Esophagus squamous epithelium (tissue), 5 donors: ENCODE measurements at places on chromosomes 1 and 21.

DNA sequence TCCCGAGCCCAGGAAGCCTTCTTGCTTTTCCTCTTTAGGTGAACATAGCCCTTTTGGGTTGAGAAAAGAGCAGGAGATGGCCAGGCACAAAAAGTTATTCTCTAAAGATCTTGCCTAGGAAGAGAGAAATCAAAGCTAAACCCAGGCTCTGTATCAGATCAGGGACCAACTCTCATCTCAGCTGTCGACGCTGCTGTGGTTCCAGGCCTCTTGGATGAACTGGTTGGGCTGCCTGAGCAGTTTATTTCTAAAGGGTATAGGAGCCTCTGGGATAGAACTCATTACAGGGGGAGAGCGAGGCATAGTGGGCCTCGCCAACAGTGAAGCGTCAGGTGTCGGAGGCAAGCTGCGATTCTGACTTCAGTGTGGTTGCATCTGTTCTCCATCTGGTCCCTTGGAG is 82.6 kb upstream of the F3 start:
- no peak overlapping the region for H3K4me3 ChIP-seq
- DNase-seq: no peak
- H3K27ac ChIP-seq: no peak overlapping the region
- H3K36me3 ChIP-seq: no peaks in the 10 kb centered on the region
- H3K27me3 ChIP-seq: no peaks in the 10 kb centered on the region

DNA sequence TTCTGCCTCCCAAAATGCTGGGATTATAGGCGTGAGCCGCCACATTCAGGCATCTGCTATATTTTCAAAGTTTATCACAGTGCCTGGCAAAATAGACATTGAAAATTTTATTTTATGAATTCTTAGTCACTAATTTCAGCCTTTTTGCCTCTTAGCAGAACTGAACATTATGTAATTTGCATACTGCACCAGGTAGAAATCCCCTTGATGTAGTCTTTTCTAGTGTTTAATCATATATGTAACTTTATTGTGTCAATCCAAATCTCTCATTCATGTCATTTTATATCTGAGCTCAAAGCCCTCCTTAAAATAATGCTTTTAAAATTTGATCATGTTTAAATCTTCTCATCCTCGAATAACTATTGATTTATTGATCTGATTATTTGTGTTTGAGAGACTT is 19.2 kb downstream of the WDTC1 start:
- no peaks in the 10 kb centered on the region for H3K27me3 ChIP-seq
- no peak overlapping the region for H3K4me3 ChIP-seq
- no peaks in the 10 kb centered on the region for H3K4me1 ChIP-seq
- H3K27ac ChIP-seq: no peak overlapping the region
- DNase-seq: no peak

DNA sequence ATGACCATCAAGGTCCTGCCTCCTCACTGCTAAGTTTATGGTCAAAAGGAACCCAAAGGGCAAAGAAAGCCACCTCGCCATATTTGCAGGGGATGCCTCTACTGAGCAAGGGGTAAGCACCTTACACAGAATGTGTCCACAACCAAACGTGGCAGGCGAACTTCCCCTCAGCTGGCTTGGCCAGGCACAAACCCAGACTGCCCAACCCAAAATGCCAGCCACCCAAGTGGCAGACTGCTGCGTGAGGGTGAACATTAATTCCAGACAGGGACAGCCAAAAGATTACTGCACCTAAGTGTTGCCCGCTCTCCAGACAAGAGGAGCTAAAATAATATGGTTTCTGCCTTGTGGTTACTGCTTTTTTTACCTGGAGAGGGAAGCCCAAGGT is 16.0 kb downstream of the ZNF697 start:
- no peaks in the 10 kb centered on the region for H3K36me3 ChIP-seq
- H3K4me3 ChIP-seq: peak overlapping the region; percentile 56
- H3K27me3 ChIP-seq: peaks cover 10% of the 10 kb centered on the region
- H3K4me1 ChIP-seq: peaks cover 8% of the 10 kb centered on the region

GRCh38 chr1:50783286-50783685 is 176.8 kb downstream of the FAF1 start:
- peaks cover 8% of the 10 kb centered on the region for H3K4me1 ChIP-seq
- no peaks in the 10 kb centered on the region for H3K27me3 ChIP-seq
- DNase-seq: no peak

DNA sequence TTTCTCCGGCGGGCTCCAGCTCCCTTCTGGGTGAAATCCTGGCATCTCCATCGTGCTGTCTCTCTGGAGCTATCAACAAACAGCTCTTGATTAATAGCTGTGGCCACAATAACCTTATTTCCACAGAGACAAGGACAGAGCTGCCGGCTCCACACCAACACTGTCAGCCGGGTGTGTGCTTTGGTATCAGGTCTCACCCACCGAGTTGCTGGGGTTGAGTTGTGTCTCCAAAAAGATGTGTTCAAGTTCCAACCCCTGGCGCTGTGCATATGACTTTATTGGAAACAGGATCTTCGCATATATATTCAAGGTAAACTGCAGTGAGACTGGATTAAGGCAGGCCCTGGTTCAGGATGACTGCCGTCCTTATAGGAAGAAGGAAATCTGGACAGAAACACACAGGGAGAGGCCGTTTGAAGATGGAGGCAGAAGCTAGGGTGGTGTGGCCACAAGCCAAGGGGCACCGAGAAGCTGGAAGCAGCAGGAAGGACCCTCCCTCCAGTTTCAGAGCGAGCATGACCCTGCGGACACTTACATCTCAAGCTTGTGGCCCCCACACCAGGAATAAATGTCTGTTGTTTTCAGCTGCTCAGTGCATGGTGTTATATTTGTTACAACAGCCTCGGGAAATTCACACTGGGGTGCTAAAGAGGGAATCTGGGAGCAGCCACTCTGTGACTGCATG is 88.4 kb upstream of the TMPRSS2 start:
- H3K27me3 ChIP-seq: no peaks in the 10 kb centered on the region
- no peak overlapping the region for H3K27ac ChIP-seq
- no peak overlapping the region for H3K4me3 ChIP-seq
- no peaks in the 10 kb centered on the region for H3K36me3 ChIP-seq
- H3K4me1 ChIP-seq: peaks cover 13% of the 10 kb centered on the region

DNA sequence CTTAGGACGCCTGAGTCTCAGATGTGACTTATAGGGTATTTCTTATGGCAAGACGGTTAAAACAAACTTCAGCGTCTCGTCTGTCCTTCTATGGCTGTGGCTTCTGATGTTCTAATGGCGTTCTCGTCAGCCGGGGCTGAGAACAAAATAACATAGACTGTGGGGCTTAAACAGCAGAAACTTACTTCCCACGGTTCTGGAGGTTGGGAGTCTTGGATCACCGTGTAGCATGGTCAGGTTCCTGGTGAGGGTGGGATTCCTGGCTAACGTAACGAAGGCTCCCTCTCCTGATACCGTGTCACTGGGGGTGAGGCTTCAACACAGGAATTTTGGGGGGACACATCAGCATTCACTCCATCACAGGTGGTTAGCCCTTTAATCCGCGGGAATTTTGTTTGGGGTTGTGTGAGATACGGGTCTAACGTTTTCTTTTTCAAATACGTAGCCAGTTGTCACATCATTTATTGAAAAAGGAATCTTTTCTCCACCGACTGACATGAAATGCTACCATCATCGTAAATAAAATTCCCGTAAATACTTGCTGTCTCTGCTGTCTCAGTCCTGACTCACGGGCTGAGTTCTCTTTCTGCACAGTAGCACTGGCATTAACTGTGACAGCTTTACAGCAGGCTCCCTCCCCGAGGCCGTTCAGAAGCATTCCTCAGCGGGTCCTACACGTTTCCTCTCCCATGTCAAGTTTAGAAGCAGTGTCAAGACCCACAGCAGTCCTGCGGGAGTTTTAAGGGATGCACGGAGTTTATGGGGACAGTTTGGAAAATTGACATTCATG is 8.1 kb upstream of the POFUT2 start:
- peak overlapping the region; percentile 92 for H3K27ac ChIP-seq
- no peaks in the 10 kb centered on the region for H3K36me3 ChIP-seq
- H3K4me3 ChIP-seq: no peak overlapping the region
- no peak for DNase-seq
- peaks cover 44% of the 10 kb centered on the region for H3K4me1 ChIP-seq
- no peaks in the 10 kb centered on the region for H3K27me3 ChIP-seq

- H3K27me3 ChIP-seq: no peaks in the 10 kb centered on the region
- no peak for DNase-seq
- peak overlapping the region; percentile 25 for H3K27ac ChIP-seq
- H3K4me3 ChIP-seq: no peak overlapping the region
- H3K36me3 ChIP-seq: peaks cover 26% of the 10 kb centered on the region
These were observed 3.9 kb downstream of the PGD start for GRCh38 chr1:10402729-10403274.

DNA sequence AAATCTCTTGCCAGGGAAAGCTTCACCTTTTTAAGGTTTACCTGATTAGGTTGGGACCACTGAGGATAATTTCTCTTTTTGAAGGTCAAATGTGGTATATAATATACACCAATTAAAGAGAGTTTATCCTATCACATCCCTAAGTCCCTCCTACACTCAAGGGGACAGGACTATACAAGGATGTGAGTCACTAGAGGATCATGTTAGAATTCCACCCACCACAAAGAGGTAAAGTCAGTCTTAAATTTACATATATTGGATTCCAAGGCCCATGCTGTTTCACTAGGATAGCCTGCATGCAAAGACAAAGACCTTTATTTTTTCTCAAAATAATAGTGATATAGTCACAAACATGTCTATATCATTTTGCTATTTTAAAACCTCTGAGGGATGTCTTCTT is 164.4 kb downstream of the GIPC2 start:
- no peaks in the 10 kb centered on the region for H3K36me3 ChIP-seq
- H3K4me3 ChIP-seq: no peak overlapping the region
- H3K27ac ChIP-seq: no peak overlapping the region
- H3K4me1 ChIP-seq: no peaks in the 10 kb centered on the region

- peak overlapping the region; percentile 97 for H3K4me3 ChIP-seq
- no peak for DNase-seq
These were observed 1.5 kb upstream of the THRAP3 start for GRCh38 chr1:36222481-36223380.

GRCh38 chr1:40974945-40975344 is 4.6 kb upstream of the CTPS1 start:
- H3K4me1 ChIP-seq: peaks cover 5% of the 10 kb centered on the region
- DNase-seq: no peak
- H3K4me3 ChIP-seq: no peak overlapping the region
- no peaks in the 10 kb centered on the region for H3K27me3 ChIP-seq

DNA sequence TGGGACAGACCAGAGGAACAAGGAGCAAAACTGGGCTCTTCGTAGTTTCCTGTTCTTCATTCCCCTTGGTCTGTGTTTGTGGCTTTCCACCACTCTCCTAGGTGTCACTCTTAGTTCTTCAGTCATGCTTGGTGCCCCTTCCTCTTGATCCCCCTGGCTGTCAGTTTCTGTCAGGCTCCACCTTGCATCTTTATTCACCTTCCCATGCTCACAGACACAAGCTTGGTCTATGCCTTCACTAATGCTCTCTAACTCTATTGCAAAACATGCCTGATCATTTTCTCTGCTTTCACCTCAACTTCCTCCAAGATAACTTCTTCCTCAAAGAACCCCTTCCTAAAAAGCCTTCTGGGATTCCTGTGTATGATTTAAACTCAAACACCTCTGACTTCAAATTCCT is 122.9 kb downstream of the GLUL start:
- no peak overlapping the region for H3K27ac ChIP-seq
- no peak overlapping the region for H3K4me3 ChIP-seq
- H3K4me1 ChIP-seq: no peaks in the 10 kb centered on the region
- H3K36me3 ChIP-seq: no peaks in the 10 kb centered on the region
- no peaks in the 10 kb centered on the region for H3K27me3 ChIP-seq
- DNase-seq: no peak

DNA sequence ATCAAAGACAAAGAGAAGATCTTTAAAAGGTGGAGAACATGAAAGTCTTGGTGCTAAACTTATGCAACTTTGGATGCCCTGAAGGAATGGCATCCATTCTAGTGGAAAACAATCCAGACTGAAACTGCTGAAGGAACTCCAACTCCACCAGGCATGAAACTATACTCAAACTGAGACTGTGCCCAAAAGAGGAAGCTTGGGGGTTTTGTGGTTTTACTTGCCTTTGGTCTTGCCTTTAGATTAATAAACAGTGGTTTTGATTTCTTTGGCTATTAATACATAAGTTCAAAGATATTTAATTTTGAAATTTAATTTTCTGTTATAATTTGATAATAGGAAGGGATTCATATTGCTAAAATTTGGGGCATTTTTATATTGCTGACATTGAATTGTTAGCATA is 17.4 kb upstream of the SLC30A10 start:
- no peaks in the 10 kb centered on the region for H3K27me3 ChIP-seq
- no peak overlapping the region for H3K4me3 ChIP-seq
- H3K27ac ChIP-seq: no peak overlapping the region
- H3K4me1 ChIP-seq: no peaks in the 10 kb centered on the region
- no peaks in the 10 kb centered on the region for H3K36me3 ChIP-seq

GRCh38 chr1:236167578-236167977 is 25.2 kb downstream of the GPR137B start:
- DNase-seq: no peak
- H3K27me3 ChIP-seq: no peaks in the 10 kb centered on the region
- no peak overlapping the region for H3K4me3 ChIP-seq
- no peaks in the 10 kb centered on the region for H3K4me1 ChIP-seq

GRCh38 chr21:46295177-46295770 is 9.1 kb downstream of the YBEY start:
- no peaks in the 10 kb centered on the region for H3K36me3 ChIP-seq
- H3K4me3 ChIP-seq: no peak overlapping the region
- peaks cover 33% of the 10 kb centered on the region for H3K4me1 ChIP-seq
- no peak for DNase-seq
- no peaks in the 10 kb centered on the region for H3K27me3 ChIP-seq

DNA sequence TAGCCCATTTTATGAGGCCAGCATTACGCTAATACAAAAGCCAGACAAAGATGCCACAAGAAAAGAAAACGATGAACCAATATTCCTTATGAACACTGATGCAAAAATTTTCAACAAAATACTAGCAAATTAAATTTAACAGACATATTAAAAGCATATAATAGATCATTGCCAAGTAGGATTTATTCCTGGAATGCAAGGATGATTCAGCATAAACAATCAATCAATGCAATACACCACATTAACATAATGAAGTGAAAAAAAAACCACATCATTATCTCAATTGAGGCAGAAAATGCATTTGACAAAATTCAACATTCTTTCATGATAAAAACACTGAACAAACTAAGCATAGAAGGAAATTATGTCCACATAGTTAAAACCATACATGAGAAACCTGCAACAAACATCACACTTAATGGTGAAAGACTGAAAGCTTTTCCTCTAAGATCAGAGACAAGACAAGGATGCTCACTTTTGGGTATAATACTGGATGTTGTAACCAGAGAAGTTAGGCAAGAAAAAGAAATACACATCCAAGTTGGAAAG is 22.9 kb upstream of the ATP1A1 start:
- DNase-seq: no peak
- no peaks in the 10 kb centered on the region for H3K36me3 ChIP-seq
- H3K27ac ChIP-seq: no peak overlapping the region
- peaks cover 7% of the 10 kb centered on the region for H3K4me1 ChIP-seq
- H3K27me3 ChIP-seq: no peaks in the 10 kb centered on the region

DNA sequence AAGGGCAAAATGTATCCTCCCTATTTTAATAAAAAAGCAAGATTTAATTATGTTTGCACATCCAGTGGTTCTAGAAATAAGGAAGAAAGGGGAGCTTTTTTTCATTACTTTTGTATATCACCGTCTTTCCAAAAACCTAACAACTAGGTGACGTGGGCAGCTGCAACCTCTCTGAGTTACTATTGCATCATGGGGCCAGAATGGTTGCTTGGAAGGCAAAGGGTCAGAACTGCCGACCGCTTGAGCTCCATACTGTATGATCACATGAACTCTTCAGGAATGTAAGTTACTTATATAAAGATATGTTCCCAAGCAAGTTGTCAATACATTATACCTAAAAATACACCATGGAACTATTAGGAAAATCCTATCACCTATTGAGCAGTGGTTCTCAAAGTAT is 85.6 kb upstream of the HIVEP3 start:
- no peak overlapping the region for H3K4me3 ChIP-seq
- no peaks in the 10 kb centered on the region for H3K27me3 ChIP-seq
- no peak for DNase-seq
